Right cardiac atrium (tissue), 5 donors: ENCODE measurements at places on chromosomes 4 and X.

DNA sequence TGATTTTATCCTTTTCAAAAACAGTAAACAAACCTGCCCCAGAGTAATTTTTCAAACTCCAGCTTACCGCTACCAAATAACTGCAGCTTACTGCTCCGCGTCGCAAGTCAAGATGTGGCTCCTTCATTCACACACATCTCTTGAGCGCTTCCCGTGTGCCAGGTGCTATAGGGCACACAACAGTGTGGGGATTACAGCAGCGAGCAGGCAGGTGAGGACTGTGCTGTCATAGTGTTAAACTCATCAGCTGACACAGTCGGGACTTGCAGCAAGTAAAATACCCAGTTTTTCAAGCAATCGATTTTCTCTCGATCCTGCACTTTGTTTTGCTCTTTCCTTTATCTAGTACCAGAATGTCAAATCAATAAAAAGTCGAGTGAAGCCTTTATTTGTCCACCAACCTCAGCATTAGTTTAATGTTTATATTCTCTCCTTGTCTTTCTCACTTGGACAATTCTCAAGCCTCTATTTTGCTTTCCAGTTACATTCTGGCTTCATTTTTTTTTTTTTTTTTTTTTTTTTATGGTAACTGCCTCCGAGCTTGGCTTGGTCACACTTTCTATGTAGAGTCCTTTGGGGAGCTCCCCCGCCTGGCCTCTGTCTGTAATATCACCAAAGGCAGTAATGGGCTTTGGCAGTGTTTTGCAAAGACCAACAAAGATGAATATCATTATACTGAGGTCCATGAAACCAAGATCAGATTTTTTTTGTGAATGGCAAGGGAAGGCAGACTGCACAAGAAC lies 8.3 kb upstream of the ASB5 start:
- DNase-seq: peak; percentile 75

GRCh38 chr4:151291485-151291884 lies 14.5 kb downstream of the PRSS48 start:
- DNase-seq: no peak

DNA sequence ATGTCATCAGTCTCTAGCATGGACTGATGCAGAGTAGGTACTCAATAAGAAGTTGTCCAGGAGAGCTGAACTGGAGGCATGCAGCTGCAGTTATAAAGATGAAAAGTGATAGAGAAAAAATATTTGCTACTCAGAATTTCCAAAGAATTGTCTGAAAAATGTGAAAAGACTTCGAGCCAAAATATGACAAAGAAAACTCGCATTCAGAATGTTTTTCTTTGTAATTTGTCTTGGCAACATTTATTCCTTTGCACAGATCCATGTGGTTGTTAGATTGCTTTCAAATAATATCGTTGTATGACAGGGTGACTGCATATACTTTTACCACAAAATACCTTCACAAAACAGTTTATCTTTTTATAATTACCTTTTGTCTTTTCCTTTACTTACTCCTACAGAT lies 128.0 kb upstream of the SLC4A4 start:
- no peak for DNase-seq

DNA sequence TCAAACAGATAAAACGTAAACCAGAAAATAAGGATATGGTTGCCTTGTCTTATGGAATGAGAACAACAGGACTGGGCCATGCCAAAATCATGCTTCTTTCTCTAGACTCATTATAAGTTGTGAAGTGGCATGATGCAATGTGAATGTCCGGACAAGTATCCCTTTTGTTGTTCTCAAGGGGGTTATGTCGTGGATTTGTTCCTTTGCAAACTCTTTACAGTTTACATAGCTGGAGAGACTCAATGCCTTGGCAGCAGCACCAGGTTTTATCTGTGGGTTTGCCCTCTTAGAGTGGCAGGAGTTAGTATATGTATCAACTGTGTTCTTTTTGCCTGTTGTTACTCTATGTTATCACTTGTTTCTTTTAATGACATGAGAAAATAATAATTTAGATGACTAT lies 41.4 kb downstream of the SPRY1 start:
- DNase-seq: no peak

- DNase-seq: no peak
These were observed 56.6 kb upstream of the LAS1L start for GRCh38 chrX:65591206-65591605.

GRCh38 chr4:22391551-22391950 lies 124.3 kb downstream of the ADGRA3 start:
- no peak for DNase-seq

DNA sequence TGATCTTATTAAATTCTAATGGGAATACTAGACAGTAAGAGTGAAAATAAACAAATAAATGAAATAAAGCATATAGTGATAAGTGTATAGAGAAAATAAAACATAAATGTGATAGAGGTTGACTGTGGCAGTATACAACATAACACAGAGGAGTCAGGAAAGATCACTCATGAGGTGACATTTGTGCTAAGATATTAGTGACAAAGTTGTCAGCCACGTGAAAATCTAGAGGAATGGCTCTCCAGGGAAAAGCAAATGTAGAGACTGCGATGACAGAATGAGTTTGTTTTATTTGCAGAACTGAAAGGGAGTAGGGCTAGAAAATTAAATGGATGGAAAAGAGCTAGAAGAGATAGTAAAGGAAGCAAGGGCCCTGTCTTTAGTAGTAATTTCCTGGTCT lies 72.8 kb upstream of the GABRA2 start:
- no peak for DNase-seq

DNA sequence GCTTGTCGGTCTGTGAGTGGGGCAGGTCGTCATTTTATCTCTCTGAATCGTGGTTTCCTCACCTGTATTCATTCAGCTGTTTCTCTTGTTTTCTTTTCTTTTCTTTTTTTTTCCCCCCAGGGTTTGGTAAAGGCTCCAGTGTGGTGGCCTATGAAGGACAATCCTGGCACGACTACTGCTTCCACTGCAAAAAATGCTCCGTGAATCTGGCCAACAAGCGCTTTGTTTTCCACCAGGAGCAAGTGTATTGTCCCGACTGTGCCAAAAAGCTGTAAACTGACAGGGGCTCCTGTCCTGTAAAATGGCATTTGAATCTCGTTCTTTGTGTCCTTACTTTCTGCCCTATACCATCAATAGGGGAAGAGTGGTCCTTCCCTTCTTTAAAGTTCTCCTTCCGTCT lies 41.4 kb downstream of the MAP7D3 start:
- DNase-seq: no peak

DNA sequence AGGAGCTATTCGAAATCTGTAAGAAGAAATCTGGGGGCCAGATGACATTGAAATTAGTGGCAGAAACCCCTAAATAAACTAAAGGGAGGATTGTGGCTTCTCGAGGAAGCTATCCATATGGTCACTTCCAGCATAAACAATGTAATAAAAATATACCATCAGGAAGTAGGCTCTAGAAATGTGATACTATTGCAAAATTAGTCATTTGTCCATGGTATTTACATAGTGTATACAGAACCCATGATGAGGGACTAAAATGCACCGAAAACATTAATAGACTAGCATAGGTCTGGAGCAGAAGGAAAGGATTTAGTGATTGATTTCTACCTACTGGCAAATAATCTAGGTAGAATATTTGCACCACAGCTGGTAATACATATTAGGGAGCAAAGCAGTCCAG lies 1344.0 kb downstream of the FSTL5 start:
- no peak for DNase-seq

DNA sequence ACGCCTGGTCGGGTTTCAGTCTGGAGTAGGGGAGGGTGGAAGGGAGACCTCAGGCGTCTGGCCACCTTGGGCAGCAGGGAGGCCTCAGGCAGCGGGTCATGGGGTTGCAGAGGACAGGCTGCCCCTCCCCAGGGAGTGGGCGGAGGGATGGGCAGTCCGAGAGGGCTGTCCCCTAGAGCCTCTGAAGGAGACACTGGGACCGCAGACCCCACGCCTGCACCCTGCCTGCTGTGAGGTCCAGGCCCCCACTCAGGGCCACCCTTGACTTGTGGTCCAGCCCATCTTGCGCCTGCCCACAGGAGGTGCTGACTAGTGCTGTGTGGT lies 16.5 kb downstream of the FGFRL1 start:
- no peak for DNase-seq

GRCh38 chr4:95821867-95822266 lies 18.0 kb upstream of the PDHA2 start:
- DNase-seq: no peak

GRCh38 chr4:145130130-145130529 lies 32.0 kb downstream of the ABCE1 start:
- DNase-seq: no peak

DNA sequence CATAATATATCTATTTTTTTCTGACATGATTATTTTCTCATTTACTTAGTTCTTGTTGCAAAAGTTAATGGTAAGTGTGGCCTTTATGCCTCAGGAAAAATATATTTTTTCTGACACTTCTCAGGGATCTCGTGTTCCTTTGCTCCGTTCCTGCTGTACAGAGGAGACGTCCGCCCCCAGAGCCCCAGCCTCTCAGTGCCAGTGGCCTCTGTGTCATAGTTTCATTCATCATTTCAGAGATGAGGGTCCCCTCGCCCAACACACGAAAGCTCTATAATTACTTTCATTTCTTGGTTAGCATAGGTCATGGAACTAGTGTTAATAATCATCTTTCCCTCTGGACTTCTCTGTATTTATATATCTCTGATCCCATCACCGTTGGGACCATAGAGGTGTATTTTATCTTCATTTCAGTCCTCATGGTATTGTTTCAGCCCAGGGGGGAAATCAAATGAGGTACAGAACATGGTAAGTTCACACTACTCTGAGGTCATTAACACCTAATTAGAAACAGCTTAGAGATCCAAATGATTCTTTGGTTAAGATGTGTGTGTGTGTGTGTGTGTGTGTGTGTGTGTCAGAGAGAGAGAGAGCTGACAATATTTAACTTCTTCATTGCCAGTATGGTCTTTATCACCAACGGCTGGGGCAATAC lies 631.1 kb upstream of the TENM3 start:
- DNase-seq: no peak

GRCh38 chr4:72208421-72209075 lies 176.7 kb downstream of the NPFFR2 start:
- DNase-seq: no peak

DNA sequence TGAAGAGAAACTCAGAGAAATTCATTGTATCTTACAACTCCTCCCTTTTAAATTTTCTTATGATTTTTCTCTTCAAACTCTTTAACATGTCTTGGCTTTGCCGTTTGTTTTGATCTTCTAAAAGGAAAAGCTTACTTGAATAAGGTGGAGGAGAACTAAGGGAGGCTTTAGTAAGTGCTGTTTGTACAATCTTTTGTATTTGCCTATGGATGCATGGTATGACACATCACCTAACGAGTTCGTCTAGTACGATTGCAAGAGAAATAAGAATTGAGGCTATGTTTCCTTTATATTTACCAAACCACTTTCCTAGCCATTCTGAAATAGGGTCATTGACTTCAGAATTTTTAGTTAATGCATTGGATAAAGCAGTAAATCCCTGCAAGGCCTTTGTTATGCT lies 8.4 kb upstream of the BST1 start:
- no peak for DNase-seq

GRCh38 chrX:131830400-131831184 lies 192.5 kb upstream of the STK26 start:
- peak; percentile 72 for DNase-seq
